ENCODE measurements at places on chromosomes 5 and 9.

DNA sequence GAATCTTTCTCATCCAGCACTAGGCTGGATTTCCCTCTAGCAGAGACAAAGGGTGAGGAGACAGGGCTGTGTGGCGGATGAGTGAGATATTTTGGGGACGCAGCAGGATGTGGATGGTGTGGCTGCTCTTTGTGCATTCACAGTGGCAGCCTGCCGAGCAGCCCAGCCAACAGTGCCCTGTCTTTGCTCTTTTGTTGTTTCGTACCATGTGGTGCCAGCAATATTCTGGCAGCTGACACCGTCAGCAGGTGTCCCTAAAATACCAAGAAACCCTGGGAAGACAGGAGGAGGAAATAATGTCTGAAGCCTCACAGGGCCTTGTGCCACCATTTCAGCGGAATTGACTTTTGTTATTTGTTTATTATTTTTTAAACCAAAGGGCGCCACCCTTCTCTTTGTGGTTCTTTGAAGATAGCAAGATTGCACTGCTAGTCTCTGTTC lies 141.4 kb downstream of the CCDC192 start:
- DNase-seq = no peak

DNA sequence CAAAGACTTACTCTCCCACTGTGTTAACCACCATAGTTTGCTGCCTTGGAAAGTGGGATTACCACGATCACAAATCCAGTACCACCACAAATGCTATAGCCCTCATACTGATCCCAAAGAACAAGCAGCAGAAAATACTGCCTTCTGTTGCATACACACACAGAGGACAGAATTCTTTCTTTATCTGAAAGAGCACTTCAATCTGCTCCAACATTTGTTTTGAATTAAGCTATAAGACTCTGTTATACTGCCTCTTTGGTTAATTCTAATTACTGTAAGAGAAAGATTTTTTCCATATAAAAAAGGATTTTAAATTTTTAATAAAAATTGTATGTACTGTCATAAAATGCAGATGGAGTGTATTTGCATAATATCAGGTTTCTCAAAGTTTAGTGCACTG lies 69.8 kb downstream of the YIPF5 start:
- no peak for DNase-seq

DNA sequence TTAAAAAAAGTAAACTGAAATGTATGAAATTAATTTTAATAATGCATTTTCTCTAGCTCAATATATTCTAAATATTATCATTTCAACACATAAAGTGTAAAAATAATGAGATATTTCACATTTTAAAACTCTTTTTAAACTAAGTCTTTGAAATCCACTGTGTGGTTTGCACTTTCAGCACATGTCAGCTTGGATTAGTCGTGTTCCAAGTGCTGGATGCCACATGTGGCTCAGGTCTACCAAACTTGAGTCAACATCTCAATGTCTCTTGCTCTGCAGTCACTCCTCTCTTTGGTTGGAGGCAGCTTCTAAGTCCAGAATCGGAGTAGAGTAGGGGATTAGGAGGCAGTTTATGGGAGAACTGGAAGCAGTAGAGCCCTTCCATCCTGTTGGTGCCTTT lies 173.7 kb upstream of the ANKRD55 start:
- no peak for DNase-seq

DNA sequence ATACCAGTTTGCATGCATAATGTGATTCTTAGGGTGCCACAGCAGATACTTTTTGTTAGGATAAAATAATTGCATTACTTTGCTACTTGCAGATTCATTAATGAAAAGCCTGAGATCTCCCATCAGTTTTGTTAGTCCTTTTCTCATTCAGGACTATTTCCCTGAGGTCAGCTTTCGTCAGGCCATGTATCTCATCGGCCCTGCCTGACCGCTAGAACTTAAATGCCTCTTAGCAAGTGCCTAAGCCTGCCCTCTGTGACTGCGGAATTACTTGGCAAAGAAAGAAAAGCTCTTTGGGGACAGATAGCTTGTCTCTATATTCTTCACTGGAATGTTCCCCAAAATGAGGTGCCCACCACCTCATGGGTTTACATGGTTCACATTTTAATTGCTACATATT lies 147.8 kb downstream of the KCTD16 start:
- DNase-seq = no peak

DNA sequence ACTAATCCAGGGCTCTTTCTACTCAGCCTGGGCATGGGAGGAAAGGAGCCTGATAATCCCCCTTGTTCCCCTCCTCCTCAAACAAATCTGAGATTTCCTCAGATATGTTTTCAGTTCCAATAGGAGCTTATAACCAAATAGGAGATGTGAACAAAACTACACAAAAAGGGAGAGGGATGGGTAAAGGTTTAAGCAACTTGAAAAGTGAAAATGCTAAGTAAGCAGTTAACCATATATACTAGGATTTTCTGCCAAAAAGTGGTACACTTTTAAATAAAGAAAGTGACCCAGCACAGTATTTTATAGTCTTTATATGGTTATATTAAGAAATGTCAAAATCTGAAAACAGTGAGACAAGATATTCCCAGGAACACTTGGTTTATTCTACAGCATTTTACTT lies 275.7 kb downstream of the BNC2 start:
- no peak for DNase-seq

- no peak for DNase-seq
These were observed 14.1 kb upstream of the CARD19 start for GRCh38 chr9:93081931-93082330.

DNA sequence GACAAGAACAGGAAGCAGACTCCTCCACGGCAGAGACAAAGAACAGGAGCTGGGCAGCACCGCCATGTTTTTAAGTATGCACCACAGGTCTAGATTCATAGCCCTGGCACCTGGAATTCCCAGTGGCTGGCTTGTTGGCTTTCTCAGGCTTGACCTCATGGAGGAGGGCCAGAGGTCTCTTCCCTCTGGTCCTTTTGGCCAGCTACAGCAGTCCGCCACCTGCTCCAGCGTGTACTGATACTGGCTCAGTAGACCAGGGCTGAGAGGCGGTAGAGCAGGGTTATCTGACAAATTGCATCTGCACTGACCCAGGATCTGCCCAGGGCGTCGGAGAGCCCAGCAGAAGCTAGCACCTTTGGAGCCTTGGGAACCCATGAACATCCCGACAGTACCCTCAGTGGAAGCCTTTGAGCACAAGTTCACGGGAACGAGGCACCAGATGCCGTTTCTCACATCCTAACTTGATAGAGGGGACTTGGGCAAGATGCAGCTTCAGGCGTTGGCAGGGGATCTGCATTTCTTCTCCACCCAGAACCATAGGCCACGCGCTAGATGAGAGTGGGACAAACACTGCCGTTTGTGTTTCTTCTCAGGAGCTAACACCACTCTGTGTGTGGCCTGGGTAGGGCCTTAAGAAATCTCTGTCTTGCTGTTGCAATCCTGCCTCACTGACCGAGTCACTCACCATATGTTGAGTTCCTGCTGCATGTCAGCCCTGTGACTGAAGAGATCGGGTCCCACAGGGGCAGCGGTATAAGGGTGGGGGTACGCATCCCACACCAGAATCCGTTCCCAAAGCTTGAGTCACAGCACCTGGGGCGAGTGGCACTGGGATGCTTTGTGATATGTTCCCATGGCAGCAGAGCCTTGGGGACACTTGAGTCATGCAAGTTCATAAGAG lies 90.3 kb upstream of the OTULINL start:
- no peak for DNase-seq

DNA sequence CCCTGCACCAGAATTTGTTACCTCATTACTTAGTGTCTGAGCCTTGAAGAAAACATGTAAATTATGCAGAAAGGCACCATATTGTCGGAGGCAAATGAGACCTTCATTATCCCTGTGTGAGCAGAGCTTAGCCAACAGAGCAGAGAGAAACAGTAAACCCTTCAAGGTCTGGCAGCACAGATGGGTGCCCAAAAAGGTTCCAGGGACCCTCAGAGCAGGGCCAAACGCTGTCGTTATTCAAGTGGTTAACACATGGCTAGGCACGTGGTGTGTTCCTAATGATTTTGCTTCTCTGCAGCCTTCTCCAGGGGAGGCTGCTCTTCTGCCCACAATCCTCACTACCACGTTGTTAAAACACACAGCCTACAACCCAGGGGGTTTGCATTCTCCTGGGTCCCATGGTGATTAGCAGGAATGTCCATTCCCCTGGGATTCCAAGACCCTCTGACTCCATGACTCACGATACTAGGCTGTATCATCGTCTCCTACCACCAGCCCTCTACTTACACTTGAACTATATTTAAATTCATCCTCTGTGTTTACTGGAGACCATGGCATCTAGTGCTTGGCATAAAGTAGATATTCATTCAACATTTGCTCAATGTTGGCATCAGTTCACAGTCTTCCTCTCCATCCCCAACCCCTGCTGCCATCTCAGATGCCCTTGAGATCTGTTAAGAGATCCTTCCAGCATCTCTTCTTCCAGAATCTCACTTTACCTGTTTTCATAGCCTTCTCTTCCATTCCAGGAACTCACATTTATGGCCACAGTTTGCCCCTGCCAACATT lies 174.5 kb upstream of the RAD23B start:
- DNase-seq = no peak

DNA sequence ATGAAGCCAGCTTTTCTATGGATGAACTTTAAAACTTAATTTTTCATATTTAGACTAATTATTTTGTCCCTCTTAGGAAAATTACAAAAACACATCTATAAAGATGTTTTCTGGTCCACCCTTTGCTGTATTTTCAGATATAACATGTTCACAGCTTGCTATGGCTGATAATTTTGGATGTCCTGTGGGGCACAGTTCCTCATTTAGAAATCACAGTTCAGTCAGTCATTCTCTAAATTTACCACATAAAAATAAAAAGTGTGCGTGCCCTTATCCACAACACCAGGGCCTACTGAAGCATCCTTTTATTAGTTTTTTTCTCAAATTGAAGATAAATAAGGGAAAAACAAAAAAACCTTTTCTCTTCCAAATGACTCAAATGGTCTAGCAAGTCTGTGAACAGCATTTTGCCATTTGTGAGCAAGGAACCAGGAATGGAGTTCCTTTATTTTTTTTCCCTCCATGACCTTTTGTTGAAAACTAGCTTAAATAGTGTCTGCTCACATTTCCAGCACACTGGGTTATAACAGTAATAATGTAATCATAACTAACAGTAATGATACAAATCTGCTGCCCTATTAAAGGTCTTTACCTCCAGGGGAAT lies 87.1 kb downstream of the CEMIP2 start:
- DNase-seq = no peak

DNA sequence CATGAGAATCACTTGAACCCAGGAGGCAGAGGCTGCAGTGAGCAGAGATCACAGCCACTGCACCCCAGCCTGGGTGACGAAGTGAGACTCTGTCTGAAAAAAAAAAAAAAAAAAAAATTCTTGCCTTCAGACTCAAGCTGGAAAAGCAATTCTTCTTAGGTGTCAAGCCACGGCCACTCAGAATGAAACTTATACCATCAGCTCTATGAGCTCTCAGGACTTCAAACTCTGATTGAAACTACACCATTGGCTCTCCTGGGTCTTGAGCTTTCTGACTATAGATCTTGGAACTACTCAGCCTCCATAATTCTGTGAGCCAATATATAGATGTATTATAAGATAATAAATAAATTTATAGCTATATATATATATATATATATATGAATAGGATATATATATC lies 12.9 kb upstream of the FGF10 start:
- no peak for DNase-seq

DNA sequence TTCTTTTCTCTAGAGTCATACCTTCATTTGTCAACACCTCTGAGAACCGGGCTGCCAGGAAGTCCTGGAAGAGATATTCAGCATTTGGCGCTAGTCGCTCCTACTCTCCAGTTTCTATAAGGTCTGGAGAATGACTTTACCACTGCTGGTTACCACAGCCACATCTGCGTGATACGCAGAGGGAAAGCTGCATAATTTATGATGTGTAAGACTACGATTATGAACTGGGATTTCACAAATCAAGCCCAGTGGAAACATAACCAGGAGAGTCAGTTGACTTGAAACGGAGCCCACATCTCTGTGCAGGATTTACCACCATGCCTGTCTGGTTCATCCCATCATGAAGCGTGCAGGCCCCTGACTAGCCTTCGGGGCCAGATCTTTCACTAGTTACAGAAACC lies 72.6 kb downstream of the FGF1 start:
- no peak for DNase-seq

DNA sequence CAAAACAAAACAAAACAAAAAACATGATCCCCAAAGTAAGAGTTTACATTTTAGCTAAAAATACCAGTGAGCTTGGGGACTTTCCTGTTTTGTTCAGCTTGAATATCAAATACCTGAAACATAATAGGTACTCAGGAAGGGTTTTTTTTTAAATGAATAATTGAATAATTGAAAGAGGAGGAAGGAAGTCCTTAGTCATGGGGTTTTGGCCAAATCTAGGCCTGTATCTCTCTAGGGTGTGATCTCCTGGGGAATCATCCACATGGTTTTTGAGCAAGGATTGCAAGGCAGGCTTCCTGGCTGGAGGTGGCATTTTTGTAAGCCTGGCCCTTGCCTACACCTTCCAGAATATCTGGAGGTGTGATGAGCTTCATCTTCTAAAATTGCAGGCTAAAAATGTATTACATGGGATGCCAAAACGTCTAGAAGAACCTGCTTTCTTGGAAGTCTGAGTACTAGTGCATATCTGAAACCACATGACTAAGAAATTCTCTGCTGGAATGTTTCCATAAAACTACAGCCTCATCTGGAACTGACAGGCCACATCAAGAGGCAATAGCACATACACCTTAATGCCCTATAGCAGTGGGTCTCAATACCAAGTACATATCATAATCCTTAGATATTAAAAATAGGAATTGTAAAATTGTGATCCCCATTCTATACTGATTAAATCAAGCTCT lies 10.4 kb downstream of the C9 start:
- no peak for DNase-seq

DNA sequence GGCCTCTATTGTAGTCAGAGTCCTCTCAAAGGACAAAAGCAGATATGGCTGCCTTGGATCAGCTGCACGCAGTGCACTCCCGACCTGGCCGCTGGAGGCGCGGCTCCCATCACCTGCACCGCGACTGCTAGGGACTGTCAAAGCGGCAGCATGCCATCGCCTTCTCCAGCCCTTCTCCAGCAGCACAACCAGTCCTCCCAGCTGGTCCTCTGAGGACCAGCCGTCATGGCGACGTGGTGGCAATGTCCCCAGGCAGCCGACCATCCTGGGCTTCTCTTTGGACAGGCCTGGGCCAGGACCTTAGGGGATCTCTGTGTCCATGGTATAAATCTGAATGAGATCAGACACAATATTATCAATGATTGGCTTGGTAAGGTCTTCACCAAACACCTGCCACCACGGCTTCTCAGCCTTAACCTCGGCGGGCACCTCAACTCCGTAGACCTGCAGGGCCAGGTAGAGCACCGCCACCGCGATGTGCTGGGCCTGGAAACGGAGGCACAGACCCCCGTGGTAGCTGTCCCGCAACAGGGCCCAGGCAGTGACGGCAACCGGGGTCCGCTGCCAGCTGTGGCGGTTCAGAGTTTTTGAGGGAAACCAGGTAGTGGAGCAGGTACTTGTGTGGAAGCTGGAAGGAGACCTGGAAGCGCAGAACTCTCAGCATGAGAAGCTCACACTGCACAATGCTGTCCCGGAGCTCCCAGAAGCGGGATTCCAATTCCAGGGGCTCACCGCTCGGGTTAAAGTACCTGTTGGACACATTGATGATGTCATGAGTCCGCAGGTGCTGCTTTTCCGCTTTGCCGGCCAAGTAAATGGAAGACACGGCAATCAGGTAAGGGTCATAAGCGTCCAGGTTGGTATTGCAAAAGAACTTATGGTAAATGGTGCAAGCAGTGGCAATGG lies 8.5 kb downstream of the DUSP1 start:
- no peak for DNase-seq

- DNase-seq = no peak
These were observed 37.9 kb downstream of the LMNB1 start for GRCh38 chr5:126814721-126815404.
